Cerebellum (tissue), 4 donors: ENCODE measurements at places on chromosomes 5 and 9. TPM values are rescaled to one million over a fixed set of nuclear protein-coding genes. Genes with fewer than 3 reads are reported as not detected.

- peak; percentile 11 for DNase-seq
Measured at GRCh38 chr5:74641735-74642542, 1.4 kb upstream of the ENC1 start.

DNA sequence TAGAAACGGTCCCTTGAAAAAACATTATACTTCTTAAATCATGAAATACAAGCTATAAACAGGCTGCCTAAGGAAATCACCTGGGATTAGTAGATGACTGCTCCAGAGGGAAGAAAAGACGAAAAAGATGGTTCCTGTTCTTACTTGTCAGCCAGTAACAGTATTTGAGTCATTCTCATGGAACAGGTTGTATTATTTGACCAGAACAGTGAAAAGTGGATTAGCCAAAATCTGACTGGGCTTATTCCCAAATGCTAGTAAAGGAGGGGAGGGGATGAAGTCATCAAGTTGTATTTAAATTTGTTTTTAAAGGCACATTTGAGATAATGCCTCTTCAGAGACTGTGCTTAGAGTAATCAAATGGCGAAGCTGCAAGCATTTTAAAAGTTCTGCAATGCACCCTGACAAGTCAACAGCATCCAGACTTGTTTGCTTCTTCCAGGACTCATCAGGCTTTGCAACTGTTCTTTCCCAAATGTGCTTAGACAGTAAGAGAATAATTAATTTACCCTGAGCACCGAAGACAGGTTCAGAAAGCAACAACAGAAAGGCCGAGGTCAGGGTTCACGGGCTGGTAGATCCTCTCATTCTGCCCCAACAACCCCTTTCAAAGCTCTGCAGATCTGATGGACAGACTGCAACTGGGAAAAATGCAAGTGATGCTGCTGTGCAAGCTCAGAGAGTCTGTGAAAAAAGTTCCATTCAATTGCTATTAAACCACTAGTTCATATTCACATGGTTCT, 800.6 kb downstream of the KCTD16 start:
- DNase-seq = no peak

DNA sequence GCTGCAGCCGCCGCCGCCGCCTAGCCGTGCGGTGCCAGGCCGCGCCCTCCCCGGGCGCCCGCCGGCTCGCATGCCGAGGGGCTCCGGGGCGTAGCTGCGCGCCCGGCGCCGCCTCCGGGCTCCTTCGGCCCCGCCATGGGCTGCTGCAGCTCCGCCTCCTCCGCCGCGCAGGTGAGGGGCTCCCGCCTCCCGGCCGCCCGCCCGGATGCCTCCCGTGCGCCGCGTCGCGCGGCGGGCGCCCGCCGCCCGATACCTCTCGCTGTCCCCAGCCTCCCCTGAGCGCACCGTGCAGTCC, 230 bp downstream of the SLC44A1 start:
- DNase-seq = no peak

GRCh38 chr9:38257626-38258215, 134.8 kb upstream of the ALDH1B1 start:
- DNase-seq = no peak

GRCh38 chr5:56375011-56375410, 141.9 kb upstream of the ANKRD55 start:
- peak; percentile 45 for DNase-seq

DNA sequence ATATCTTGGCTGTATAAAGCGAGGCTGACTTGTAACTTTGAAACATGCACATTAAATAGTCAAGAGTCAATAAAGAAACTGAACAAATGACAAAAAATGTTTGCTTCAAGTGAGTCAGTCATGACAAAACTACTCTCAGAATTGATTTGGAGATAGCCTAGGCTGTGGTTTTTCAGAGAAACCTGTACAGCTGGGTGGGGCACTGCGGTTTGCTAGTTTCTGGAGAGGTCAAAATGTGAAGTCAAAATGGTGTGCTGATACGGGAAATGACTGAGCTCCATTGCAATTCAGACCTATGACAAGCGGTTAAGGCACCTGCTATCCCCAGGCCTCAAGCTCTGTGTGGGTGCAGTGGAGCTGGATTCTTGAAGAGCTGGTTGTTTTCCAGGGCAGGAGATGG, 10.3 kb upstream of the CD180 start:
- no peak for DNase-seq

DNA sequence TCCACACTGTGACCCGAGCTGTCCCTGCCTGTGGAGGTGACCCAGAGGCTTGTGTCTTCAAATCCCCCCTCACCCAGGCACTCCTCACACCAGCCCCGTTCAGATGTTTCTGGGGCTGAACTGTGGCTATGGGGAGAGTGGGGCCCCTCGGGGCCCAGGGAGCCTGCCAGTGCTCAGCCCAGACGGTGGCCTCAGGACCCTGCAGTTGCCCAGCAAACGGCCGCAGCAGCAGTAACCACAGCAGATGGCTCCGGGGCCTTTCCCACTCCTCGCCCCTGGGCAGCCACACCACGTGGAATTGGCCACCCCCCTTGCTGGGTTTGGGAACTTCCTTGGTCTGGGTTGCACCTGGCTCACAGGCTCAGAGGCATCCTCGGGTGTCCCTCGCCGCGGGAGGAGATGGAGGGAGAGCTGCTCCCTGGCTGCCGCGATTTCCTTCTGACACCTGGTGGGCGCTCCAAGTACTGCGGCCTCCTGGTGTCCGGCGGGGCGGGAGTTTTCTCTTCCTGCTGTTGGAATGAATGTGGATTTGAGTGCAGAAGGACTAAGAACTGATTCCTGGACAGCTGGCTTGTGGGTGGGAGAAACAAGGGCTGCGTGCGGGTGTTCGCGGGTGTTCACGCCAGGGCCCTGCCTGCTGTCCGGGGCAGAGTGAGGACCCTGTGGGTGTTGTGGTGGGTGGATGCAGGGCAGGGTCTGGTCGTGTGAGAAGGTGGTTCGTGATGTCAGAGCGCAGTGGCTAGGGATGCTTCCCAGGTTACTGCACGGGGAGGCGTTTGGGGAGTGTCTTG, 97.5 kb downstream of the COL5A1 start:
- peak; percentile 86 for DNase-seq

DNA sequence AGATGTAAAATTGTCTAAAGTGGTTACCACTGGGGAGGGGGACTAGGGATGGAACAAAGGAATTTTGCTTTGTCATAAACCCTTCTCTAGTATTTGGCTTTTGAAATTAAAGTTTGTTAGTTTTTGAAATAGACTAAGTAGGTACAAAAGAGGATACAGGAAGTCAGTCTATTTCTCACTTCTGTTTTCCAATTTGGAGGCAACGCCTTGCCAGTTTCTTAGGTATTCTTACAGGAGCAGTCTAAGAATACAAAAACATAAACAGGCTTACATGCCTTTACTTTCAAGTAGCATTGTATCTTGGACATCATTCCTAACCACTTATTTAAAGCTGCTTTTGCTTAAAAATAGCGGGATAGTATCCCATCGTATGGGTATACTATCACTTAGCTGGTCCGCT, 34.4 kb downstream of the ALG2 start:
- no peak for DNase-seq

GRCh38 chr5:76787237-76787636, 31.6 kb upstream of the F2RL1 start:
- DNase-seq = no peak

- DNase-seq = no peak
Measured at GRCh38 chr5:138648841-138649240, 73.6 kb upstream of the HSPA9 start.

DNA sequence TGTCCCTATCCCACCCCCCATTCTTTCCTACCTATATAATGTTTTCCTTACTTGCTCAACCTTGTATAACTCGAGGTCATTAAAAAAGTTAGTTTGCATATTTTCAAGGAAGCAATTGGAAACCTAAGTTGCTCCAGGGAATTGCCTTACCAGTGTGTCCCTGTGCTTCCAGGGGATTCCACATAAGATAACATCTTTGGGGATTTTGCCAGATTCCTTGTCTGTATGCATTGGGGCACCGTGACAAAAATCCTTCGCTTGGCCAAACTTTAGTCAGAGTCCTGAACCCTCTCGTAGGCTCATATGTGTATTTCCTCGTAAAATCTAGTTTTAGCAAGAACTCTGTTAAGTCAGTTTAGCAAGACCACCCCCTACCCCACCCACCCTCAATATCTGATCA, 14.7 kb upstream of the OSMR start:
- DNase-seq = no peak

GRCh38 chr5:88666761-88667495, 216.1 kb downstream of the MEF2C start:
- no peak for DNase-seq

WDR38 gene
- 0.27 TPM for total RNA-seq

SNCB gene
- total RNA-seq = 25.6 TPM

TMEM232 gene
- 27.9 TPM for total RNA-seq

PDGFRB gene
- total RNA-seq = 37.9 TPM

C7 gene
- 25.1 TPM for total RNA-seq

SPINK7 gene
- not detected for total RNA-seq
